Naive thymus-derived CD8-positive, alpha-beta T cell (primary cell): ENCODE measurements at places on chromosomes 11 and 22. TPM values are rescaled to one million over a fixed set of nuclear protein-coding genes. Genes with fewer than 3 reads are reported as not detected.
A peak's percentile ranks its signal among the peaks of the same experiment; 100 is the strongest.

Gene CWF19L2
- total RNA-seq: 34.1 TPM

Gene FDXACB1
- total RNA-seq: 6.1 TPM

Gene NPAS4
- total RNA-seq: not detected

Gene RASL10A
- total RNA-seq: 1.3 TPM

Gene MISFA
- 0.47 TPM for total RNA-seq

Gene GP1BB
- not detected for total RNA-seq

Gene OR8B2
- not detected for total RNA-seq

Gene LBHD1
- 30.9 TPM for total RNA-seq

Gene MAJIN
- total RNA-seq: 1.9 TPM

Gene TRPM5
- 0.69 TPM for total RNA-seq

Gene JOSD1
- total RNA-seq: 50.5 TPM

DNA sequence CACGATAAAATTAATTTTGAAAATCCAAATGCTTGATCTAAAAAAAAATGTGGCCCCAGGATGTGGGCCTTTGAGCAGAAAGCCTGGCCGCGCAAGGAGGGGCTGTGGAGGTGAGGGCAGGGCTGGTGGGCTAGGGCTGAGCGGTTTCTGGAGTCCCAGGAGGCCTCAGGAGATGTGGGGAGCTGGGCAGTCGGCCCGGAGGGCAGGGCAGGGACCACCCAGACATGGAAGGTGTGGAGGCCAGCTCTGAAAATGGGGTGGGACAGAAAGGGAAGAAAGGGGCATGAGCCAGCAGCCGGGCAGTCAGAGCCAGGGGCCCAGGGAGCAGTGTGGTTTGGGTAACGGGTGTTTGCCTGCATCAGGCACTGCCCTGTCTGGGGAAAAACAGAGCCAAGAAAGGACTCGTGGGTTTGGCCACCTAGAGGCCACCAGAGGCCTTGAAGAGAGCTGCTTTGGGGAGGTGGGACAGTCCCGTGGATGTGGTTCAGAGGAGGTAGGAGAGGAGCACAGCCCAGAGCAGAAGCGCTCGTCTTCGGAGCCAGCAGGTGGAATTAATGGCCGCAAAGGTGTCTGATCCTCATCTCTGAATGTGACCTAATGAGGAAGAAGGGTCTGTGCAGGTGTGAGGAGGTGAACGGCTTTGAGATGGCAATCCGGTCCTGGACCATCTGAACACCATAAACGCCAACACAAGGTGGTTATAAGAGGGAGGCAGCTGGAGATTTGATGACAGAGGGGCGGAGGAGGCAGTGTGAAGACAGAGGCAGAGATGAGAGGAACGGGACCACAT is 50.2 kb downstream of the IGF2 start:
- peak; percentile 17 for DNase-seq

DNA sequence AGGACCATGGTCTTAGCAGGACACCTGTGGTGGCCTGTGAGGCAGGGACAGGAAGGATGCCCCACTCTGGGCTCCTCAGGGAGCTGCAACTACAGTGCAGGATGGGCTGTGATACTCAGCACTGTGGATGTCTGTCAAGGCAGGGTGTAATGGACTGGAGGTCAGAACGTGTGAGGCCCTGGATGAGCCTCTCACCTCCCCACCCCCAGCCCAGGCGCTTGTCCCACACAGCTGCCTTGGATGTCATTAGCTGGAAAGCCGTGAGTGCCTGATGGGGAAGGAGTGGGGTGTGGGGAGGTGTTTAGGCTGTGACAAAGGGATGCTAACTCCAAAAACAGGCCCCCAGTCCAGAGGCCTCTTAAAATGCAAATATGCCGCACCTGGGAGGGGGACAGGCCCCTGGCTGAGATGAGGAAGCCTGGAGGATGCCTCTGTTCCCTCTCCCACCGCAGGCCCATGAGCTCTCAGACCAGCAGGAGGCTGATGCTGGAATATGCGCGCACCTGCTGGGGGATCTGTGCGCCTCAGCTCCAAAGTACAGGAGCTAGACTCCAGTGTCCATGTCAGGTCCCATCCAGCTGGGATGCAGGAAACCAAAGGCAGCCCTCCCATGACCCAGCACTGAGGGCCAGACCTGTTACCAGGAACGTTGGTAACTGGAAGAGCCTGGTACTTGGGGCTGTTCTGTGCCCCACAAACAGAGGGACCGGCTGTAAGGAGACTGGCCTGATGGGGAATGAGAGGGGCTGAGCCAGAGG is 25.1 kb downstream of the RSPH14 start:
- no peak for DNase-seq

GRCh38 chr11:63609536-63609935 is 4.7 kb downstream of the PLAAT3 start:
- DNase-seq: no peak

- no peak for DNase-seq
Measured at GRCh38 chr11:21177379-21177778, 508.0 kb downstream of the NELL1 start.

GRCh38 chr11:33847251-33847650 is 44.6 kb downstream of the LMO2 start:
- no peak for DNase-seq

- no peak for DNase-seq
Measured at GRCh38 chr22:32911503-32911902, 110.0 kb downstream of the TIMP3 start.

DNA sequence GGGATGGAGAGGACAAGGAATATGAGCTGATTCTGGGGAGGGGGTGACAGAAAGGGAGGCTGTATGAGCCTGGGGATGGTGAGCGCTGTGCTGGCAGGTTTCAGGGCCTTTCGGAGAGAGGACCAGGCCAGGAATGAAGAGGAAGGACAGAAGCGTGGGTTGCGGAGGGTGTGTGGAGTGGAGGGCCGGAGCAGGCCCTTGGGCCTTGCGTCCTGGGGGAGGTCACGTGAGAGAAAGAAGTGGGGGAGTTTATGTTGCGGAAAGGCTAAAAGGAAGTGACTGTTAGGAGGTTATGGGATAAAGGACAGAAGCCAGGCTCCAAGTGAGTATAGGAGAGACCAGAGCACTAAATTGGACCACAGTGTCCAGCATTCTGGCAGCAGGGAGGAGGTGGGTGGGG is 17.5 kb downstream of the BCR start:
- no peak for DNase-seq

DNA sequence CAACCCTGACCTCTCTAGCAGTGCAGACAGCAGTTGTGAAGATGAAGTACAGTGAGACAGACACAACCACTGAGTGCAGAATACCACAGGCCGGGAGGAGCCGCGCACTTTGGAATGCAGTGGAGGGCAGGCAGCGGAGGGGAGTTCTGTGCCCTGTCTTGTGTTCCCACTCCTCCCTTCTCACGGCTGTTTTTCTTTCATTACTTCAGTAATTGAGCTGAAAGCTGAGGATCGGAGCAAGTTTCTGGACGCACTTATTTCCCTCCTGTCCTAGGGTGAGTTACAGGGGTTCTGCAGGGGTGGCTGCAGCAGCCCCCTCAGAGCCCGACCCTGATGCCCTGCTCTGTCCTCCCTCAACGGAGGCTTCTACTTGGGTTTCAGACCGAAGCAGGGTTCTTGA is 5.6 kb downstream of the CLDN5 start:
- DNase-seq: no peak

DNA sequence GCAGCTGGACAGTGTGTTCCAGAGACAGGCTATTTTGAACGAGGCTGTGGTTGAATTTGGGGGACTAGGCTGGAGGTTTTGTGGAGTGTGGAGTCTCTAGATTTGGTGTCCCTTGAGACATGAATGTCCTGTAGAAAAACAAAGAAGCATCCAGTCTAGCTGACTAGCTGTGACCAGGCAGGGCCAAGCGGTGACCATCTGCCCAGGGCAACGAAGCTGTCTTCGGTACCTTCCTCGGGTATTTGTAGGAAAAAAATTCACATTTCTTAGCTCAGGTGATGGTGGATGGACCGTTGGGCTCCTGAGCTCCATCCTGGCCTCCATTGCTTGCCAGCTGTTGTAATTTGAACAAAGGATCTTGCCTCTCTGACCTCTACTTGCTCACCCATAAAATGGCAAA is 557.3 kb downstream of the MIAT start:
- no peak for DNase-seq

DNA sequence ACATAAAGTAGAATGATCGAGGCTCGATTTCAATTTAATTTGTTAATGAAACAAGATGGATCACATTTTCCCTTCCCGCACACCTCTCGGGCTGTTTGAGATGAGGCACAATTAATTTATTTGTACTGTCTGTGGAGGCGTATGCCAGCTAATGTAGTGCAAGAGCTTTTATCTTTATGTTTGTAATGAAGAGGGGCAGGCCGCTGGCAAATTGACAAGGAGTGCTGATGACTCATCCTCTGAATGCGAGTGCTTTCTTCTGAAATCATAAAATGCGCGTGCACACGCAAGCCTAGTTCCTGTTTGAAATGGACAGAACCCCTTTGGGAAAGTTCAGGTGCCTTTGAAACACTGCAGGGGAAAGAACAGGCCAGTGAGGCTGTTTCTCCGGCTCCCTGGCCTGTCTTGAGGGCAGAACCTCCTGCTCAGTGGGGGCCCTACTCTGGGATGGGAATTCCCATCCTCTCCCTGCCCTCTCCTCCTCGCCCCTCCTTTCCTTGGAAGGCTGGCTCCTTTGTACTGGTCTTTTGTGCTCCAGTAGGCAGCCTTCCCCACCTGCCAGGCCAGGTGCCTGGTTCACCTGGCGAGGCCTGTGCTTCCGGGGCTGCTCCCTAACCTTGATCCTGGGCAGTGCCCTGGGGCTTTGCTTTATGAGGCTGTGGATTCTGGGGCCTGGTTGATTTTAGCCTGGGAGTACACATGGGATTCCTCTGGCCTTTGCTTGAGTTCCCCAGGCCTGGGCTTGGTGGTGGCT is 50.3 kb downstream of the TEAD1 start:
- no peak for DNase-seq

GRCh38 chr11:123696183-123696582 is 41.8 kb upstream of the SCN3B start:
- DNase-seq: no peak

DNA sequence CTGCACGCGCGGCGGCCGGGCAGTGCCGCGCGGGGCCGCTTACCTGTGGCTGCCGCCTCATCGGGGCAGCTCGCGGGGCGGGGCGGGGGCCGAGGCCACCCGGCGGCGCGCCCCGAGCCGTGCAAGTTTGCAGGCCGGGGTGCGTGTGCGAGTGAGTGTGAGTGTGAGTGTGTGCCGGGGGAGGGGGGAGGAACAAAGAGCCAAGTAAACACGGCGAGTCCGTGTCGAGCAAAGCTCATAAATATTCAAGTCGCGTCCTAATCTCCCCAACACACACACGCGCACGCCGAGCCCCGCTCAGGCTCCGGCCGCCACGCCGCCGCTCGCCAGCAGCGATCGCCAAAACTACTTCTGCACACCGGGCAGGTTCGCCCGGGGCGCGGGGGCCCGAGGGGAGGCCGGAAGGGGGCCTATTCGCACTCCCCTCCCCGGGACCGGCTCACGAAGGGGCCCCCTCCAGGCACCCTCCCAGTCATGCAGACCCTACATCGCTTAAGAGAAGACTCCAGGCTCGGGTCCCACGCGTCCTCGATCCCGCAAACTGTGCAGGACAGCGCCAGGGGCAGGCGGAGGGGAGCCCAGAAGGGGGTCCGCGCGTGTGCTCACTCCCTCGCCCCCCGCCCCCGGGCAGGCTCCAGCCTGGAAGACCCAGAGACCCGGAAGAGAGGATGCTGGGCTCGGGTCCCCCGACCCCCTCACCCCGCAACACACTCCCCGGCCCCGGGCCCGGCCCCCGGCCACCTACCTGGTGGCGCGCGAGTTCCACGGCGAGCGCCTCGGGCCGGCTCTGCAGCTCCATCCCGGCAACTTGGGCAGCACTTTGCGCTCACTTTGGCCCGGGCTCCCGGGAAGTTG is 827 bp downstream of the PHF21B start:
- no peak for DNase-seq

DNA sequence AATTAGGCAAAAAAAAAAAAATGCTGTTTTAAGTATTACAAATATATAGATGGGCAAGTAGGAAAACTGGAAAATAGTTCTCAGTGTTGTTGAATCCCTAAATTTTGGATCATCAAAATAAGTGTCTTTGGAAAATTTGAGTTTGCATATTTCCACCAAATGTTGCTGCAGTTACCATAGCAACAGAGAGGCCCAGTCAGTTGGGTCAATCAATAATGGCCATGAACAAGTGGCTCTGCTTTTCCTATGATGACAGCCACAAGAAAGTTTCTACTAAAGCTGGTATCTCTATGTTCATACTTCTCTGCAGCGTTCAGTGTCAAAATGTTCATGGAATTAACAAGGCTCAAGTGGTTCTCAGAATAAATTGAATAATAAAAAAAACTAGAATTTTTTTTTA is 79.1 kb downstream of the SERGEF start:
- DNase-seq: no peak

DNA sequence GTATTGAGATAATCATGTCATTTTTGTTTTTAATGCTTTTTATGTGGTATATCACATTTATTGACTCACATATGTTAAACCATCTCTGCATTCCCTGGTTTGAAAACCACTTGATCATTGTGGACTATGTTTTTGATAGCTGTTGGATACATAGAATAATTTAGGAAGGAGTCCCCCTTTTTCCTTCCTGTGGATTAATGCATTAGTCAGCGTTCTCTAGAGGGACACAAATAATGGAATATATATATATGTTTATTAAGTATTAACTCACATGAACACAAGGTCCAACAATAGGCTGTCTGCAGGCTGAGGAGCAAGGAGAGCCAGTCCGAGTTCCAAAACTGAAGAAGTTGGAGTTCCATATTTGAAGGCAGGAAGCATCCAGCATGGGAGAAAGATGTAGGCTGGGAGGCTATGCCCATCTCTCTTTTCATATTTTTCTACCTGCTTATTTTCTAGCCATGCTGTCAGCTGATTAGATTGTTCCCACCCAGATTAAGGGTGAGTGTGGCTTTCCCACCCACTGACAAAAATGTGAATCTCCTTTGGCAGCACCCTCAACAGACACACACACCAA is 123.8 kb downstream of the ZNF280B start:
- no peak for DNase-seq

DNA sequence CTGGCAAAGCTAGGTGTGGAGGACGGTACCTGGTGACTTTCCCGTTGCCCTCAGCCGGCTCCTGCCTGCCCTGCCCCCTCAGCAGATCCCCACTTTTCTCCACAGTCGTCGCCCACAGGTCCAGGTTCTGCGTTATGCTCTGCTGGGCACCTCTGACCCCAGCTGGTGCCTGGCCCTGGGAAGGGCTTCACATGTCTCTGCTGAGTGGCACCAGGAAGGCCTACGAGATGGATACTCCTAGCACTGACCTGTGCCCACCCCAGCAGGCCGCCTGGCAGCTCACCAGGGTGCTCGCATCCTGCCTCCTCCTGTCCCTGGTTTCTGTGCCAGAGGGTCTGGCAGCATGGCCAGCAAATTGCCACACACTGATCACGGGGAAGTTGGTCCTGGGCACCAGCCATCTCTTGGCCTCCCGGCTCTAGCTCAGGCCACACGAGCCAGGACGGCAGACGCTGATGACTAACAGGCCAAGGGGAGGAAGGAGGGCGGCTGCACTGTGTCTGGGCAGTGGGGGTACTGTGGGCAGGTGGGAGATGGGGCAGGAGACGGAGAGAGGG is 13.8 kb downstream of the CARS1 start:
- no peak for DNase-seq

DNA sequence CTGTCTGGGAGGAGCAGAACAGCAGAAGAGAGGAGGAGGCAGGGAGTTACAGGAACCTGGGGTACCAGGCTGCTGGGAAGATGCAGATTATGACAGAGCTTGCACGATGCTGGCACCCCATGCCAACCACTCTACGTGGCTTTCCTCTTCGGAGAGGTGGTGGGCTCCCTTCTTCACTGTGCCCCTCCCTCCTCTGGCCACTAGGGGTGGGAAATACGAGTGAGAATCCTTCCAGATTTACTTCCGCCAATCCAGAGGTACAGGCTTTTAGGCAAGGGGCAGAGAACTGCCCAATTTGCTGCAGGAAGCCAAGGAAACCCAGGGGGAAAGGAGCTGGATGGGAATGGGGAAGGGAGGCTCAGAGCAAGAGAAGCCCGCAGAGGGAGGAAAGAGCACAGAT is 12.3 kb downstream of the HYOU1 start:
- no peak for DNase-seq

- no peak for DNase-seq
Measured at GRCh38 chr11:63020671-63021291, 5.1 kb upstream of the SLC22A8 start.
